CD4-positive, alpha-beta memory T cell (primary cell): ENCODE measurements at places on chromosomes 11 and 22. TPM values are rescaled to one million over a fixed set of nuclear protein-coding genes. Genes with fewer than 3 reads are reported as not detected.

DNAJB13 gene
- 0.30 TPM for total RNA-seq

FDX1 gene
- 10.7 TPM for total RNA-seq

C11orf16 gene
- not detected for total RNA-seq

POU2AF2 gene
- total RNA-seq = not detected

SCGB1D2 gene
- total RNA-seq = not detected

C11orf91 gene
- 0.49 TPM for total RNA-seq

TMEM191B gene
- total RNA-seq = 3.4 TPM

SLC22A6 gene
- total RNA-seq = not detected

PRR5 gene
- total RNA-seq = 46.5 TPM

NFAM1 gene
- 0.55 TPM for total RNA-seq

DNA sequence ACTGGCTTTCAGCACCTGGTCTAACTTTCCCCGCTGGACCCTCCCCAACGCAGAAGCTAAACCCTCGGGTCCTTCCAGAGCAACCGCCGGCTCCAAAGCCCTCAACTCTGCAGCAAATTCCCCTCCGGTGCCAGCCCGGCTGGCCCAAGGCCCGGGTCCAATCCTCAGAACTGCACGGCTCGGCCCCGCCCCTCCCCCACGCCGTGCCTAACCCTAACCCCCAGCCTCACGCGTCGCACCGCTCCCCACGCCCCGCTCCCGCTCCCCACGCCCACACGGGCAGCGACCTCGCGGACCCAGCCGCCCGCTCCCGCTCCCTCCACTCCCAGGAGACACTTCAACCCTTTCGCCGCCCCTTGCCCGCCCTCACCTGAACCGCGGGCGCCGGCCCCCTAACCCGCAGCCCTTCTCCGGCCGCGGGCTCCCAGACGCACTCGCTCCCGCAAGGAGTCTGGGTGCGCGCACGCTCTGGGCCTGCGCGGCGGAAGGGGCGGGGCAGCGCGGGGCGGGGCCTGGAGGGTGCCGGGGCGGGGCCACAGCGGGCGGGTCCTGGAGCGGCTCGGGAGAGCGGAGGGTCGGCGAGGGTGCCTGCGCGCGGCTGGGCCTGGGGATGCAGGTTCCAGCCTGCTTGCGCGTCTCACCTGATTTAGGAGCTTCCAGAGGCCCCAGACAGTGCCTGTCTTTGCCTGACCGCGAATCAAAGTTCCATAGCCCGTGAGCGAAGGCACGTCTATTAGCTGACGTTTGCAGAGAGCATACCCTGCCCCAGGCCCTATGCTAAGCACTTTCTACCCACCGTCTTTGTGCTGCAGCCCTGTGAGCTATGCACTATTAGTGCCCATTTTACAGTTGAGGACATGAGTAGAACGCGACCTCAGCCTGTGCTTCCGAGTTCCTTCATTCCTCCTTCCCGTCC is at the start of gene NFRKB:
NFRKB (minus strand) TSS at position 453 of the 916 bp plus-strand sequence. CDS start 2,729 bp downstream, outside the sequence.
- peak; percentile 84 for DNase-seq

- DNase-seq = no peak
Measured at GRCh38 chr11:46912526-46913150, 5.7 kb downstream of the LRP4 start.

DNA sequence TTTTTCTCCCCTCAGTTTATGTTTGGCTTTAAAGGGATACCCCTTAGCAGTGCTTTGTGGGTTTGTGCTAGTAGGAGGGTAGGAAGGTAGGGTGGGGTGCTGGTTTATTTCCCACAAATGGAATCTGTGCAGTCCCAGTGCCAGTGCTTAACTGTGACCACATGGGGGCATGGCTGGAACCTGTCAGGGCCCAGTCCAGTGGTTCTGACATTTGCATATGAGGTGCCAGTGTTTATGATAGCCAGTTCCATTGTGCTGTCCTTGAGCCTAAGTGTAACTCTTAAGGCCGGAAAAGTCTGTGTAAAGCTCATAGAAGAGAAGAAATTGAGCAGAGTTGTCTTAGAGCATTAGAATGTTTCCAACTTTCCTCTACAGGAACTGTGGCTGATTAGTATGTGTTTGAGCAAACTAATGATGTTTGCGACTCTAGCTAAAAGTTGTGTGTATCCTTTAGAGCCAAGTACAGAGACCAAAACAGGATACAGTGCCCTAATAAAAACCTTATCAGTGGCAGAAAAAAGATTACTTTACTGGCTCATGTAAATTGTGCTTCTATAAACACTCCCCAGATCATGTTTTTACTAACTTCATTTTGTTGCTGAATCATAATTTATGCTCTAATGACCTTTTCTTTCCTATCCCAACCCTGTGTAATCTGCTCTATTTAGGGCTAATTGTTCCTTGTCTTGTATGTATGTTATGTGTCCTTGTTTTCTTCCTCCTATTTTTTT is 38.1 kb downstream of the DIXDC1 start:
- no peak for DNase-seq

DNA sequence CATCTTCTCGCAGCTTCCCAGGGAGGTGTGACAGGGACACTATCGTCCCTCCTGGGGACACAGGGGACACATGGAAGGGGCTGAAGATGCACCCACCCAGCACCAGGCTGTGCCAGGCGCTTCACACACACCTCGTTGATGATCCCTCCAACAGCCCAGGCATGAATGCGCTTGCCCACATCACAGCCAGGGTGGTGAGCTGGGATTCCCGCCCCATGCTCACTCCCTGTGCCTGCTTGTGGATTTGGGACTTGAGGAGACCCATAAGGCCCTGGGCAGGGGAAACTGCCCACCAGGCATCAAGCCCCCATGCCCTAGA is 57.8 kb downstream of the OTOG start:
- DNase-seq = no peak

DNA sequence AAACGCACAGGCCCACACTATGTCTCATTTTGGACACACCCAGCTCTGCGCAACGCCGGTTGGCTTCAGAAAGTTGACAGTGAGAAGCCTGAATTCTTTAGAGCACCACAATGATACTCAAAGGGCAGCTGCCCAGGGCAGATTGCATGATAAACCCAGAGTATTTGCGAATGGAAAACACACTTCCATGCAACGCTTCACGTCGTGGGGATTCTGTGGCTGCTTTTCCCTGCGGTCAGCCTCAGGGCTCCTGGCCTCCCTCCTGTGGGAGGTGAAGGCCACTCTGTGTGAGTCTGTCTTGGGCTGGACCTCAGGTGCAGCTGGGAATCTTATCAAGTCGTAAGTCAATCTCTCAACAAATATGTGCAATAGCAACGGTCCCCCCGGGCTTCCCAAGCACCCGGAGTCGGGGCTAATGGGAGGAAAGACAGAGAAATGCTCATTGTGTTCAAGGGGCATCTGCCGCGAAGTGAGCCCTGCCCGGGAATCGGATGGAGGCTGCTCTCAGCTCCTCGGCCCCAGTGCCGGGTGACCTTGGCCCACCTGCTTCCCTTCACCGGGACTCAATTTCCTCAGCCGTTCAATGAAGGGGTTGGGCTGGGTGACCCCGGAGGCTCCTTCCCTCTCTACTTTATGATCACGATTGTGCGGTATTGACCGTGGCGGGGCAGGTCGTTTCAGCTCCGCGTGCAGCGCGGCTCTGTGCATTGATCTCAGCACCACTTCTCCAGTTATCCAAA is 623.6 kb downstream of the BRD1 start:
- no peak for DNase-seq

DNA sequence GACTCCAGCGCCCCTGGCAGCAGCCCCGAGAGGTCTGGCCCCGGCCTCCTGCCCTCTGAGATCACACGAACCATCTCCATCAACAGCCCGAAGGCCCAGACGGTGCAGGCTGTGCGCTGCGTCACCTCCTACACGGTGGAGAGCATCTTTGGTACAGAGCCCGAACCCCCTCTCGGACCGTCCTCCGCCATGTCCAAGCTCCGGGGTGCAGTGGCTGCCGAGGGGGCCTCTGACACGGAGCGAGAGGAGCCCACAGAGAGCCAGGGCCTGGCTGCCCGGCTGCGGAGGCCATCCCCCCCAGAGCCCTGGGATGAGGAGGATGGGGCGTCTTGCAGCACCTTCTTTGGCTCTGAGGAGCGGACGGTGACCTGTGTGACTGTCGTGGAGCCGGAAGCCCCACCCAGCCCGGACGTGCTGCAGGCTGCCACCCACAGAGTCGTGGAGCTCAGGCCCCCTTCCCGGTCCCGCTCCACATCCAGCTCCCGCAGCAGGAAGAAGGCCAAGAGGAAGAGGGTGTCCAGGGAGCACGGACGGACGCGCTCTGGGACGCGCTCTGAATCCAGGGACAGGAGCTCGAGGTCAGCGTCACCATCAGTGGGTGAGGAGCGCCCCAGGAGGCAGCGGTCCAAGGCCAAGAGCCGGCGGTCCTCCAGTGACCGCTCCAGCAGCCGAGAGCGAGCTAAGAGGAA is 7.6 kb downstream of the IRF7 start:
- no peak for DNase-seq

GRCh38 chr11:86956905-86957195 is 1.7 kb upstream of the FZD4 start:
- no peak for DNase-seq

DNA sequence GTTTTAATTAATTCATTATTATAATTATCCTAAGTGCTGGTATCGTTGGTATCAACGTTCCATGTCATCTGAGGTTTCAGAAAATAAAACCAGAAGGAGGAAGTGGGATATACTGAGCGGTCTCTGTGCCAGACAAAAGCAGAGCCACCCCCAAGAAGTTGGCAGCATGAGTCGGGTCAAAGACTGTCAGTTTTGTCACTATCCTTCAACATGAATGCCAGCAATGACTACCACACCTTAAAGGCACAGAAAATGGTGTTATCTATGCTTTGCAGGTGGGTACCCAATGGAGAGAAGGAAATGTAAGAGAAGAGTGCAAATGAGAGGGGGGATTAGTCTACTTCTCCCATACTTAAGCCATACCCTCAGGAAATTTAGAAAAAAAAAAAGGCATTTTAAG is 408.5 kb downstream of the OPCML start:
- no peak for DNase-seq

DNA sequence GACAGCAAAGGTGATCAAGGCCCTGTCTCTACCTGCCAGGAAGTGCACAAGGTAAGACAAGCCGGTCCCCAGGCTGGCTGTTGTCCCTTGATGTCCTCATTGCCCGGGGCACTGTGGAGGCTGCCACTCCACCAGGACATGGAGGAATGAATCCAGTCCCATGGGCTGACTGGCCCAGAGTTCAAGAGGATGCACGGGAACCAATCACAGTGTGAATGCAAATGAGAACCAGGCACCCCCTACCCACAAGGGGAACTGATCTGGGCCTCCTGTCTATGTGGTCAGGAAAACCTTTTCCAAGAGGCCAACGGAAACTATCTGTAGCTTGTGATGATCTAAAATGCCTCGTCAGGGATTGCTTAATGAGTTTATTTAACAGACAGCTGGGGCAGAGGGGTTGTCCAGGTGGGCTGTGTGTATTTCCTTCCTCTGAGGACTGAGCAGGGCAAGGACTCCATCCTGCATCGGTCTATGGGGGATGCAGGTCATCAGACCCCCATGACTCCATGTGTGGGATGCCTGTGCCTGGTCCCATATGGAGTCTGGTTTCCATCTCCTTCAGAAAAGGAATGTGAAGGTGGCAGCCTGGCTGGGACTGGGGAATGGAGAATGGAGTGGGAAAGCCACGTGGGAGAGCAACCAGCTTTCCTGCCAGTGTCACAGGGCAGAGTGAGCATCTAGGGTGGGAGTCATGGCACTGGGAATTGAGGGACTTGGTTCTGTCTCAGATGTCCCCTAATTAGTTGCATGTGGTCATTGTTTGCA is 60.5 kb downstream of the CD82 start:
- DNase-seq = no peak

DNA sequence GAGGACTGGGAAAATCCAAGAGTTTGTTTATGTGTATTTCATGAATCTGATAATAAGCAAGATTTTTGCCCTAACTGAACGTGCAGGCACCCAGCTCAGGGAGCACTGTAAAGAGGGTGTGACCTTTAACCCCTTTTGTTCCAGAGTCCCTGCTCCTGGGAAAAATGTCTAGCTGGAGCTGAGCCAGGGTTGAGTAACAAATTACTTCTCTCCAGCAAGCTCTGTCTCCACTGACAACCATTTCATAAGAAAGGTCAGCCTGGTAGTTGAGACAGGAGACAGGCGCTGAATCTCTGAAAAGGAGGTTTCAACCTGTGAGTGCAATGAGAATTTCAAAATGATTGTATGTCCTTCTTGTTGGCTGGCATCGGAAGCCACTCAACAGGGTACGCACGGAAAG is 156.4 kb upstream of the NARS2 start:
- DNase-seq = no peak

- no peak for DNase-seq
Measured at GRCh38 chr11:76007166-76007565, 192.2 kb downstream of the UVRAG start.

DNA sequence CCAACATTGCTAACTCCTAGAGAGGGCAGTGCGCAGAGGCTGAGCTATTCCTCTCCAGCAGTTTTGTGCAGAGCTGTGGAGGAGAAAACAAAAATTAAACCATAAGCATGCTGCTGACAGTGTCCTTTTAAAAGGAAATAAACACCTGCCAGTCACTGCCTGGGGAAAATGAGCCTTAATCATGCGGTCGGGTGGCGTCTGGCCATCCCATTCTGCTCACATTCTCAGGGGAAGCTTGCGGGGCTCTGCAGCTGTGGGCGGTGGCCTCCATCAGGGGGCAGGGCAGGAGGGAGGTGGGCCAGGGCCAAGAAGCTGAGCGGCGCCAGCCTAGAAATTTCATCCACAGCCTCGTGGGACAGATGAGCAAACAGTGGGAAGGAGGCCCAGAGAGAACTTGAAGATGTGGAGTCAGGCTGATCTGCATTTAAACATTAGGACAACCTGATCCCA is 71.0 kb upstream of the TP53I11 start:
- DNase-seq = no peak

DNA sequence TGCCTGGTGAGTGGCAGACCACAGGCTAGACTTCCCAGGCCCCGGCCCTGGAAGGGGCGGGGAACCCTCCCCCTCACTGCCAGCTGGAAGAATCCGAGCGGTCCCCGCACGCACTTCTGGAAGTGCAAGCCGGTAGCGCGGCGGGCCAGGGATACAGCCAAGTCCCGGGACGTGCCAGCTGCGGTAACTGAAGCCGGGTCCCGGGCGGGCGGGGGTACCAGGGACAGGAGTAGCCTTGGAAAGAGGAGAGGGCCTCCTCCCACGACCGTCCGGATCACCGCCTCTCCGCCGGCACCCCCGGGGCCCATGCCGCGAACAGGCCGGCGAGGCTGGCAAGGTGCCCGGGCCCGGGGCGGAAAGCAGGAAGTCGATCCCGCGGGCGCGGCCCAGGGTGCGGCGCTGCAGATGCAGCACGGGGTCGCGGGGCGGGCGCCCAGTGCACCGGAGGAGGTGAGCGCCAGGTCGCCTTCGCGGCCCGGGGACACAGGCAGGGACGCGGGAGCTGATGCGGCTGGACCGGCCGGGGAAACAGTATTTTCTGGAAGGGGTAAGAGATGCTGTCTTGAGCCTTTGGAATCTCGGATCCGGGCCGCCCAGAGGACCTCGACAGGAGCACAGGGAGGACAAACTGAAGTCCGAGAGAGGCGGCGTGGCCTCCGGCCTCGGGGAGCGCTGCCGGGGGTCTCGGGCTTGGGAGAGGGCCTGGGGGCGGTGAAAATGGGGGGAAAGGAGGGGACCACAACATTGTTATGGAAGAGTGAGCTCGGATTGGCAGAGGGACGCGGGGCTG is 783 bp upstream of the SLC35C1 start:
- DNase-seq = peak; percentile 69

- no peak for DNase-seq
Measured at GRCh38 chr11:31798554-31799434, 12.3 kb downstream of the PAX6 start.

- DNase-seq = no peak
Measured at GRCh38 chr11:44566952-44567875, 1.8 kb downstream of the CD82 start.
